Pancreas (tissue), 10 donors: ENCODE measurements at places on chromosomes 12 and 14.
A peak's percentile ranks its signal among the peaks of the same experiment; 100 is the strongest.

DNA sequence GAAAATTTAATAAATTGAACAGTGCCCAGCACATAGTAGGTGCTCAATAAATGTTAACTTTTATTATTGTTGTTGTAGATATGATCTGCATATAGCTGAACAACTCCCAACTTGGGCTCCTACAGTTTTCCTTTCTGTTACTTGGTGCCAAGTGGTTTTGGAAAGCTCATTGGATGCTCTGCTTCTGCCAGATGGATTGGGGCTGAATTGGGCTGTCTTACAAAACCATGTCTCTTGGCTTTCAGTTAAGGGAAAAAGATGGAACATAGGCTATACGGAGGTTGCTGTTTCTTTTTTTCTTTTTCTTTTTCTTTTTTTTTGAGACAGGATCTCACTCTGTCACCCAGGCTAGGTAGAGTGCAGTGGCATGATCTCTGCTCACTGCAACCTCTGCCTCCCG lies 140.7 kb upstream of the PWP1 start:
- no peak for DNase-seq

DNA sequence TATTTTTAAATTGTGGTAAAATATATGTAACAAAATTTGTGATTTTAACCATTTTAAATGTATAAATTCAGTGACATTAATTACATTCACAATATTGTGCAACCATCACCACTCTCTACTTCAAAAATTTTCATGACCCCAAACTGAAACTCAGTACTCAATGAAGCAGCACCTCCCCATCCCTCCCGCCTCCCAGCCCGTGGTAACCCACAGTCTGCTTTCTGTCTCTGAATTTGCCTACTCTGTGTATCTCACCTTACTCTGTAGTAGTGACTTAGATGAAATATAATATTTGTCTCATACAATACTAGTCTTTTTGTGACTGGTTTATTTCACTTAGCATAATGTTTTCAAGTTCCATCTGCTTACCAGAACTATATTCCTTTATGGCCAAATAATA lies 36.2 kb downstream of the EML1 start:
- no peak for DNase-seq

DNA sequence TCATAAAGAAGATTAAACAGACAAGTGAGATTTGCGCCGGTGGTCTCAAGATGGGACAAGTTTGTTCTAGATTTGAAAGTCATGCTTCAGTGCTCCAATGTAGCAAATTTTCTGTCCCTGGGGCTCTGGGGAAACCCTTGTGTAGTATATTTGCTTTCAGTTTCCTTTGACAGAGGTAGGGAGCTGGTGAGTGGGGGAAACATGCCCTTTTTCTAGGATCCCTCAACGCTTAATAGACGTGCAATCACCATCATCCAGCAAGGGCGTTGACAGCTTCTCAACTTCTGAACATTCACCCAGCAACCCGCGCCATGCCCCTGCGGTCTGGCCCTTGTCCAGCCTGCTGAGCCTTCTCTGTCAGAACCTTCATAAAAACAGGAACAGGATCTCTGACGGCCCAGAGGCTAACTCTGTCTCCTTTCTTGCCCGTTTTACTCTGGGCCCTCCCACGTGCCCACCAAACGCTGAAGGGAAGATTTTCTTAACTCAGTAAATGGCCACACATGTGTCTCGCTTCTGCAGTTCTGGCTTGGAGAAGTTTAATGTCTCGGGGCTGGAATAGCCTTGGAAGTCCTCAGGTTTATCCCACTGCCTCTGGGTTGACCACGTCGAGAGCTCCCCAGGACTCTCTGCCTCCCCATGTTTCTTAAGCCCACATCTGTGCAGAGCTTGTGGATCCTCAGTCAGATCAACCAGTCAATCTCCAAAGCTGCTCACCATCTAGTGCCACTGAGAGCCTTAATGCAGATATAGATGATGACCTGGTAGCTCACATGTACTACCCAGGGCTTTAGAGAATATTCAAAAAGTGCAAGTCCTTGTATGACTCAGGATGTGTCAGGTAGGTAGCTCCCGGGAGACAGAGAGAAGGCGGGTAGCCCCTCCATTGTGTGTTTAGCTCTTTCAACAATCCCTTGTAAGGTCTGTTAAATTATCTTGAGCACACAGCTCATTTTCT lies 58.1 kb upstream of the CCND2 start:
- no peak for DNase-seq

DNA sequence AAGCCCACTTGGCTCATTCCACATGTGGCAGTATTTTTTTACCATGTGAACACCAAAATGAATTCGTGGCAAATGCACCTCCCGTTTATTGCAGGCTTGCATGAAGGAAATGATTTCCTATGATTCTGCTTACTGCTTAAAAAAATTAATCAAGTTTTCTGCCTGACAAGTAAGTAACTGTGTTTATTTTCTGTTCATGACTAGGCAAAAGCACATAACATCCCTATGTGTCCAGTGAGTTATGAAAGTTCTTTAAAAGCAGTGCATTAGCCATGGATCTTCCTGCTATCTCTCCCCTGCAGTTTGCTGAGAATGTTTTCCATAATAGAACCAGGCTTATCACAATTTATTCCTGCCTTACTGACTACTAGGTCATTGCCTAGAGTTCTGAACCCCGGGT lies 20.4 kb downstream of the GPR65 start:
- no peak for DNase-seq

GRCh38 chr14:43087666-43088065 lies 1419.4 kb downstream of the FSCB start:
- DNase-seq: no peak

GRCh38 chr12:113093409-113094101 lies 37.0 kb downstream of the DTX1 start:
- no peak for DNase-seq

- DNase-seq: peak; percentile 45
These were observed 55.4 kb downstream of the TMEM121 start for GRCh38 chr14:105581551-105582341.
